ENCODE measurements at places on chromosomes 11 and 22.

DNA sequence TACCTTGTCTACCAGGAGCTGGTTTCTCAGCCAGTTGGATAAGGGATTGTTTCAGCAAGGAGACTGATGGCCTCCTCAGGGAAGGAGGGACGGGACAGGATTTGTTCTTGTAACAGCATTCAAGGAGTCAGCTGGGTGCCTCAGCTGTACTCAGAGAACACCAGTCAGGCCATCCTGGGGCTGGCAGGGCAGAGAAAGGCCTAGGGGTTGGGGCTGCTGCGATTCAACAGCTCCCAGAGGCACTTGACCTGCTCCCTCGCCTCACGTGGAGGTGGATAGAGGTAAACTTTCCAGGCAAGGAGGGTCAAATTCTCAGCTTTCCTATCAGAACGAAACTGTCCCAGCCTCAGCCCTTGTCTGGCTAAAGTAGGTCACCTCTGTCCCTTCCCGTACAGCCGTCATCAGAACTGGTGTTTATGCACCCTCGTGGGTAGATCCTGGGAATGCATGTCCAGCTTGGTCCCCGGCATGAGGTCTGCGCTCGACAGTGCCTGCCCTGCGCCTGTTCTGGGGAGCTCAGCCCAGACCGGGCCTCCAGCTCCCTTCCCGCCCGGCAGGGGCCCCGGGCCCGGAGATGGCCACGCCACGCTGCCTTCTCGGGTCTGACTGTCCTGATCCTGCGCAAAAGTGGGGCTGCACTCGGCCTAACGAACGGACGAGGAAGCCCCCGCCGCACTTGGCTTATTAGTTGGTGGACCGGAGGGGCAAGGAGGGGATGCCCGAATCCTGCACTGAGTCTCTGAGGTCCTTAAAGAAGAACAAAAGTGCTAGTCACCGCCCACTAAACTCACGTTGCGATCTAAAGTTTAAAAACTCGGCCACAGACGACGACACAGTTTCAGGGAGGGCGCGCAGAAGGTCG, 762 bp upstream of the CCDC134 start:
- DNase-seq, result no peak

GRCh38 chr11:83206221-83206620, 12.7 kb downstream of the ANKRD42 start:
- DNase-seq, result no peak

GRCh38 chr22:31969789-31970489, 25.6 kb downstream of the YWHAH start:
- no peak for DNase-seq

DNA sequence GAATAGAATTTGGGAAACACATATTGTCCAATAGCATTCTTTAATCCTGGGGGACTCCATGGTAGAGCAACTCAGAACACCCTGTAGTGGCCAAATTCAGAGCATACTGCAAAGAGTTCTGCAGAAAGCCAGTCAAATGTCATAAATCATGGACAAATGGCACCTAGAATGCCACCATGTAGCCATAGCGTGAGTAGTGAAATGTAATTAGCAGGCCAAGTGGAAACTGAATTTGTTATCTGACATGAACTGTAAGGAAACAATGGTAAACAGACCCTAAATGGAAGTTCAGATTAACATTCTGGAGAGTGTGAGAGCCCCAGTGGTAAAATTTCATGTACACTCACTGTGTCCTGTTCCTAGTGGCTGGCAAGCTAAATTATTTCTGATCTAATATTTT, 7.0 kb upstream of the PRSS23 start:
- no peak for DNase-seq

DNA sequence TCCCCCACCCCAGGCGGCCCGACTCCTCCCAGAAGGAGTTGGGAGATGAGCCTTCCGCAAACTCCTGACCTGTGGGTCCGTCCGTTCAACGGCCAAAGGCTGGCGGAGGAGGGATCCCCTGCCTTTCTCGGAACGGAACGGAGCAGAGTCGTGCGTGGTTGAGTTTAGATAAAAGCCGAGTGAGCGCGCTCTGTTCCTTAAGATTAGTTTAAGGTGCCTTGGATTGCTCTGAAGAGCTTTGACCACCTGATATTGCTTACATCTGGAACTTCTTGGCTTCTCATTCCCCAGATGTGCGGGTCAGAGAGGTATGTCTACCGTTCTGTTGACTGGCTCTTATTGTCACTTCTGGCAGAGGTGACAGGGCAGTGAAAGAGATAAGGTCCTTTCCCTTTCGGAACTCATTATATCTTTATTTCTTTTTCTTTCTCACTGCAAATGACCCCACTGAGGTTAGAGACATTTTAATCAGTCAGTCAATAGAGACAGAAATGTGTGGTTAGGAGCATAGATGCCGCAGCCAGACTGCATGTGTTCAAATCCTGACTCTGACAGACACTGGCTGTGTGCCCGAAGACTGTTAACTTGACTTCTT, at the start of gene TRIM6:
Gene TRIM6, plus strand, starts transcription at position 31 of the 595 bp plus-strand sequence. Its CDS starts 261 bp downstream, at position 292.
- DNase-seq, result no peak

DNA sequence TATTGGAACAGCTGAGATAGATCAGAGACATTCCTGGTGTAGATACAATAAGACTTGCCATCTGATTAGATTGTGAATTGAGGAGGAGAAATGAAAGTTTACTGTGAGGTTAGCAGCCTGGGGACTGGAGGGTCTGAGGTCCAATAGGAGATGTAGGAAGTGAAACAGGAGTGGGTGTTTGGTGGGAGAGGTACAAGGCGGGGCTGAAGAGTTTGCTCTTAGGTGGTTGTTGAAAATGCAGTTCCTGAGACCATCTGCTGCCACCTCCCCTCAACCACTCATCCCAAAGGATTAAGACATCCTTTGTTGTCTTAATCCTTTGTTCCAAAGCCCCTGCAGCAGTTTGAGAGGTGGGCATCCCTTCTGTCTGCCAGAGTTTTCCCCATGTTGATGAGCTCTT, 14.8 kb downstream of the PIWIL4 start:
- DNase-seq, result no peak

DNA sequence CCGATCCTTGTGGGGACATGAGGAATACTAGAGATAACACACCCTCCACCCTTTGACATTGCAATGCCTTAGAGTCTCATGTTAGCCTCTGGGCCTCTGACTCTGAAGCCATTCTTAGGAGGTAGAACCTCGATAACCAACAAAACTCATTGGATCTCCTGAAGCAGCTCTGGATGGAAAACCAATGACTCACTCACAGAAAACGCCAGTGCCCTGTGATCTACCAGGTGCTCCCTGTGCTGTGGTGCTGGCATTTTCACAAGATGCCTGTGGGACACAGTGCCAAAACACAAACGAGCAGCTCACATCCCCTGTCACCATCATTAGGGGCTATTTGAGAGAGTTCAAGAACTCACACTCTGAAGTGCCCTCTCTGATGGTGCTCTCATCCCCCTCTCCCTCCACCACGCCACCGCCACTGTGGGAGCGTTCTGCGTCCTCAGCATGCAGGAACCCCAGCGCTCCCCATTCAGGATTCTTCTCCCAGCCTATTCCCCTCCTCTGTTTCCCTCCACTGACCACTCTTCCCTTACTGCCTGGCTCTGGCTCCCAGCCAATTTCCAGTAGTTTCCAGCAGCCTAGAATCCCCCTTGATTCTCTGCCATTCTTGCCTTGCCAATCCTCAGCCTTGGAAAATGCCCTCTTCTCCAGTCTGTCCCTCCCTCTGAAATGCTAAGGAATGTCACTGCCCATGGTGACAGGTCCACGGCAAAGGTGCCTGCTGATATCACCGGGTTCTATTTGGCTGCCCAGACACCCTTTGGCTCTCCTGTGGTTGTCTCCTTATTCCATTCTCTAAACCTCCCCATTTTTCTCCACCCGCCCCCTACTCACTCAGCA, 4.7 kb upstream of the POLD4 start:
- no peak for DNase-seq

- DNase-seq, result no peak
These were observed 67.0 kb upstream of the ISX start for GRCh38 chr22:34998921-34999320.

DNA sequence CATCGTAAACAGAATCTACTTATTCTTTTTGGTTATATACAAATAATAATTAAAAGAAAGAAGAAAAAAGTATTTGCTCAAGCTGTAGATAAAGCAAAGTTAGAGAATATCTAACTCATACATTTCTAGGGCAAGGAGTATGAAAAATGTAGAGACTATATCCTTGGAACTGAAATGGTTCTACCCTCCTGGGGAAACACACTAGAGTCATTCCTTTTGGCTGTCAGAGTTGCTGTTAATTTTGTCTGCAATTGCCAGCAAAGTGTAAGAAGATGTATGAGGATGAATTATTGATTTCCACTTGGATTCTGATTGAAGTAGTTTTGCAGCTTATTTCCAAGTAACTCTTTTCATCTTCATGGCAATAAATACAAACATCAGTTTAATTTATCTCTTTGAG, 69.1 kb downstream of the SLC17A6 start:
- DNase-seq, result no peak

DNA sequence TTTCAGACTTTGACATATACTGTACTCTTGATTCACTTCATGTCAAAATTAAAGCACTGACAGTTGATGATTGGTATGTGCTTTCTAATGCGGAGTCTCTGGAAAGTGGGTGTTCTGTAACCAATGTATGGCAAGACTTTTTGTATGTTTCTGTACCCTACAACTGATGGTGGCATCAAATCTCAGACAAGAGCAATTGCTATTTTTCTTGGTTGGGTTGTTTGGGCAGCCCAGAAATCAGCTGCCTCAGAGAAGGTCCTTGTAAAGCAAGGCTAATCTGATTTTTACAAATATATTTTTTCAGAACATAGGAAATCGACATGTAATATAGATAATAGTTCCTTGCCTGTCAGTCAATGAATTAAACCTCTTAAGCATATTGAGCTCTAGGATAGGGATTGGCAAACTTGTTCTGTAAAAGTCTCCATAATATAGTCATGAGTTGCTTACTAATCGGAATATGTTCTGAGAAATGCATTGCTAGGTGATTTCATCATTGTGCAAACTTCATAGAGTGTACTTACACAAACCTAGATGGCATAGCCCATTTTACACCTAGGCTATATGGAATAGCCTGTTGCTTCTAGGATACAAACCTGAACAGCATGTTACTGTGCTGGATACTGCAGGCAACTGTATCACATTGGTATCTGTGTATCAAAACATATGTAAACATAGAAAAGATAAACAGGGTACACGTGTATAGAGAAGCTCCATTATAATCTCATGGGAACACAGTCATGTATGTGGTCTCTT, 10.2 kb upstream of the OOSP4A start:
- DNase-seq, result no peak

DNA sequence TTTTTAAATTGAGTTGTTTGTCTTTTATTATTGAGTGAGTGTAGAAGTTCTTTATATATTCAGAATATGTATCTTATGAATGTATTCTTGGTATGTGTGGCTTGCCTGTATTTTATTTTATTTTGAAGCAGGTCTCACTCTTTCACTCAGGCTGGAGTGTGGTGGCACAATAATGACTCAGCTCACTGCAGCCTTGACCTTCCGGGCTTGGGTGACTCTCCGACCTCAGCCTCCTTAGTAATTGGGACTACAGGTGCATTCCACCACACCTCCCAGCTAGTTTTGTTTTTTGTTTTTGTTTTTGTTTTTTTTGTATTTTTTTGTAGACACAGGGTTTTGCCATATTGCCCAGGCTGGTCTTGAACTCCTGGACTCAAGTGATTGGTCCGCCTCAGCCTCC, 24.5 kb upstream of the MPPED2 start:
- DNase-seq, result no peak

- no peak for DNase-seq
These were observed at the start of gene OR4C6 for GRCh38 chr11:55661901-55662300. Gene OR4C6 (plus strand): TSS chr11:55662201. CDS start chr11:55665167, 2,966 bp downstream.

DNA sequence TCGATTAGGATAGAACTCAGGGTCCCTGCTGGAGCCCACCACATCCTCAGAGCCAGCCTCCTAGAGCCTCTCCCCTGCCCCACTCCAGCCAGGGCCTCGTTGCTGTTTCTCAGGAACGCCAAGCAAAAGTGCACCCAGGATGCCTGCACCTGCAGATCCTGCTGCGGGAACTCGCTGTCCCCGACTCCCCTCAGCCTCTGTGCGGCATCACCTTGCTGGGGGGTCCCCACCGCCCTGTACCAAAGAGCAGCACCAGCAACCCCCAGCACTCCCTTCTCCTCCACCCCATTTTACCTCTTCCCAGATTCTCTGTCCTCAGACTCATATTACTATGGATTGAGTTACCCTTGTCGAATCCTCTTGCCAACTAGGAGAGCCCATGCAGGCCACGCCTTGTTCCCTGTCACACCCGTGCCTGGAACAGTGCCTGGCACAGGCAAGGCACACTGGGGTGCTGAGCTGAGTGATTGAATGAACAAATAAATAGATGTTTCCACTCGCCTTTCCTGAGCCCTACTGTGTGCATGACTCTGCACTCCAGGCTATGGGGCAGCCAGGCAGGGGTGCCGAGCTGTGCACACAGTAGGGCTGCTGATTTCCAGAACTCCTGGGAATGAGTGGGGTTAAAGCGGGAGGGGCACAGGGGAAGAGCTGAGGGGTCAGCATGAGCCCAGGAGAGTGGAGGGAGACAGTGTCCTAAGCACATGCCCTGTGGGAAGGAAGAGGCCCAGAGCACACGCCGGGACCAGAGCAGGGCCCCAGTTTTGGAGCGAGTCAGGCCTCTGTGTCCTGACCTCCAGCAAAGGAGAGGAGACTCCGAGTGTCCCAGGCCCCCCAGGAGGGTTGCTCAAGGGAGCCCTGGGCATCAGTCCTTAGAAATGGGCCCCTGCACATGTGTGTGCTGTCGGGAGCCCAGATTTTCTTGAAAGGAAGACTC, 44.3 kb downstream of the LINC01488 start:
- no peak for DNase-seq

DNA sequence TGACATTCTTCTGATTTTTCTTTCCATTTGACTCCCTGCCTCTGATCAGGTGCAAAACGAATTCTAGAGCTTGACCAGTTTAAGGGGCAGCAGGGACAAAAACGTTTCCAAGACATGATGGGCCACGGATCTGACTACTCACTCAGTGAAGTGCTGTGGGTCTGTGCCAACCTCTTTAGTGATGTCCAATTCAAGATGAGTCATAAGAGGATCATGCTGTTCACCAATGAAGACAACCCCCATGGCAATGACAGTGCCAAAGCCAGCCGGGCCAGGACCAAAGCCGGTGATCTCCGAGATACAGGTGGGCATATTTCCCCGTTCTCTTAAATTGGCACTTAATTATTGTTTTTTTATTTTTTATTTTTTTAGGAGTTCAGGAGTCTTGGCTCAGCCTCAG, 15.4 kb downstream of the XRCC6 start:
- DNase-seq, result no peak
